ENCODE measurements at places on chromosomes 6 and 20.

GRCh38 chr6:96760153-96760687 is 77.1 kb downstream of the GPR63 start:
- DNase-seq: no peak

GRCh38 chr6:4924661-4925271 is 79.1 kb downstream of the RPP40 start:
- no peak for DNase-seq

- no peak for DNase-seq
Measured at GRCh38 chr20:2692886-2693285, 306 bp downstream of the EBF4 start.

DNA sequence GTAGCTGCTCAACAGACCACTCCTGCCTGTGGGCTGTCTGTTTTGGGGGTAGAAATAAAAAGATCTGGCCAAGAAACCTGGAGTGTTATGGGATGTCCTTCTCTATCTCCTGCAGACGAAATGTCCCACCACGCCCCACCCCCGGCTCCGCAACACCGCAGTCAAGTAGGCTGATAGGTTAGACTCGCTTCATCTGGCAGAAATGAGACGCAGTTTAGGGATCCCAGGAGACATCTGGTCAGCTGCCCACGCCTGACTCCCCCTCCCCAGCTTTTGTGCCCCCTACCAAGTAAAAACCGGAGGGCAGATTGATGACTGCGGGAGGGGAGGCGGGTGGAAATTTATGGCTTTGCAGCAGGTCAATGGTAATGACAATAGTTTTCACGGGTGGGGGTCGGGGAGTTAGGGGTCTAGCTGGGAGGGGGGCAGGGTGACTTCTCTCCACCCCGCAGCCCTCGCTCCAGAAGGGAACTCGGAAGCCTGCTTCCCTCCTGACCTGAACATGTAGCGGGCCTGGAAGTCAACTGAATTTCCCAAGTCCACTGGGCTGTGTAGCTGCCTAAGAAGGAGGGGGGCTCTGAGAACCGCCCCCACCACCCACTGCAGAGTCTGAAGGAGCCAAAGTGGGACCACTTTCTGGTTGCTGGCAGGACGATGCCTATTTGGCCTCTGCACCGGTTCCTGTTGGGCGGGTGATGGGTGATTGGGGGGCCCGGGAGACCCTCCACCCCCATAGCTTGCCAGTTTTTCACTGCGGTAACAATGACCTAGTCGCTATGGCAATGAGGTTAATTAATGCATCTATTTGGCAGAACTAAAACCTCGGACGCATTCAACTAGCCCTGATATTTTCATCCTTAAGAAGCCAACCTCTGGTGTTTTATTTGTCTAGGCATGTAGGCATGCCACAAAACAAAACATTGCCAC is 25.7 kb downstream of the PMEPA1 start:
- DNase-seq: no peak

Data from CD4-positive, alpha-beta T cell treated with Interleukin-10 for 1 hour (primary cell).